HEK293T (cell line): ENCODE measurements at places on chromosomes 5 and 9.

DNA sequence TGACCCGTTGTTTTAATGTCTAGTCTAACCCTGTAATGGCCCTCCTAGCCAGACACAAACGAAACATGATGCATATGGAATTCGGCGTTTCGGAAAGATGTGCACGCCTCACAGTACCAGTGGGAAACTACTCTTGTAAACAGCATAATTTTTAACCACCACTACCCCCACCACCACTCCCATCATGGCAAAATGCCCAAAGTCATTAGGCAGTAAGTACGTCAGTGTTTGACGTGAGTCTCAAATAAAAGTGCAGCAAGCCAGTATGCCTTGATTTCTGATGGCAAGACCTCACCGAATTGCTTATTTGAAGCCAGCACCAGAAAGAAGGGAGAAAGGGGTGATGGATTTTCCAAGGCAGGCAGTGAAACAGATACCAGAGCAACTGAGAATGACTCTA is 71.4 kb downstream of the ADRB2 start:
- DNase-seq: no peak

DNA sequence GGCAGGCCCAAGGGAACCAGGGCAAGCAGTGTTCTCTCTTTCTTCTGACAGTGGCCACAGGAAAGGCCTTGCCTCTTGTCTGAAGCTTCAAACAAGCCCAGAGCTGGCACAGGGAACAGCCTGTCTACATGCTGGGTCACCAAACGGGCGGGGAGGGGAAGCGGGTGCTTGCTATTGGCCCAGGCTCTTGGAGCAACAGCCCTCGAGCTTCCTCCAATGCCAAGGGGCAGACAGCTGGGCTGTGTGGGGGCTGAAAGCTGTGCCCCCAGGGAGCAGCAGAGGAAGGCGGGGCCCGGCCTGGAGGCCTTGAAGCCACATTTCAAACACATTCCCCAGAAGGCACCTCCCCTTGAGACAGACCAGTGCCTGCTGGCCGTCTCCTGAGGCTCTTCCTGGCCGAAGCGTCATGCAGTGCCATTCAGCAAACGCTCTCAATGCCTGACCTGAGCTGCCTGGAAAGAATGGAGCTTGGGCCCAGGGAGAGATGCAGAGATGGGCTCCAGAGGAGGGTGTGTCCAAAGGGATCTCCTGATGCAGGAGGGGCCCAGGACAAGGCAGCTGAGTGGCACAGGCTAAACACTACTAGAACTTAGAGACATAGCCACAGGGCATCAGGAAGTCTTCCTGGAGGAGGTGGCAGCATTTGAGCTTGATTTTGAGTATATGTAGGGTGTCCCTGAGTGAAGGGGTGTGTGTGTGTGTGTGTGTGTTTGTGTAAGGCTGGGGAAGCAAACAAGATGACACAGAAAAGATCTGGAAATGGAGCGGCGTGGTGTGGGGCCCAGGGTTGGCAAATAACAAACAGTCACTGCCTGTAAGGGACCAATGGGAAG is 2.5 kb downstream of the FIBCD1 start:
- no peak for DNase-seq

DNA sequence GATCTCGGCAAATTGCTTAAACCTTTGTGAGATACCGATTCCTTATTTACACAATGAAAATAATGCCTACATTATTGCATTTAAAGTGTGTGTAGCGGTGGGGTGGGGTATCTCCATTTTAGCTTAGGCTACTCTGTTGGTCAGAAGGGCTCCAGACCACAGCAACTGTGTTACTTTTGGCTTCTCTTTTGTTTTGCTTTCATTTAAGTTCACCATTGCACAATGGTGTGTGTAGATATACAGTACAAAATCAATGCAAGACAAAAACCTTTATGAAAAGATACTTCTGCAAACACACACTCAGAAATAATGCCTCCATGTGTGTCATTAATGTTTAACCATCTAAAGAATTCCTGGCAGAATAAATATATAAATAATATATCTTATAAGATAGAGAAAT is 279.4 kb downstream of the FBXL17 start:
- no peak for DNase-seq

DNA sequence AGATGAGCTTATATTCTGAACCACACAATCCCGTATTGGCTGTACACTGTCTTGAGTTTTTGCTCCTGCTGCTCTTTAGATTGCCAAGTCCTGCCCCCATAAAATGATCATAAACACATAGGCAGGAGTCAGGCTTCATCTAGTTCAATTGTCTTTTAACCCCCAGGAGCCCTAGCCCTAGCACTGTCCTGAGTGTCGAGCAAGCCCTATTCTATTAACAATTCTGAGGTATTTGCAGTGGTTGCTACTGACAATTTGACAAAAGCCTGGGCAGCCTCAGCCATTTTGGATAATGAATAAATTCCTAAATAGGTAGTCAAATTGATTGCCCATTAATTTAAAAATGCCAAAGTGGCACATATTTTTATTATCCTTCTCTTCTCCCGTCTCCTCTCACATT is 257.2 kb downstream of the YTHDC2 start:
- DNase-seq: no peak

GRCh38 chr5:78591972-78592700 is 56.4 kb downstream of the LHFPL2 start:
- DNase-seq: no peak

DNA sequence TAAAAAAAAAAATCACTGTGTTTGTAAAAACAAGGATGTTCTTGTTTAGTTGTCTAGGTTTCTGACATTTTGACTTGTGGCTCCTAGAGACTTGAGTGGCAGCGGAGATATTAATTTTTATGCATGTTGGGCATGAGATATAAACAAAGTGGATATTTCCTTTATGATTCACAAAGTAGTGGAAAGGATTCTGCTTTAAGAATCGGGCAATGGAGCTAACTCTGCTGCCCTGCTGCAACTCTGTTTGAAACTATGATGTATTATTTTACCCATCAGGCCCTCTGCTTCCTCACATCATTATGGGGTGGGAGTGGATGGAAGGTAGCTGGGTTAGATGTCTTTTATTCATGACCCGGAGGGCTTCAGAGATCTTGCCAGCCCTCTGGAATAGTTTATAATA is 94.1 kb upstream of the CD180 start:
- DNase-seq: no peak

DNA sequence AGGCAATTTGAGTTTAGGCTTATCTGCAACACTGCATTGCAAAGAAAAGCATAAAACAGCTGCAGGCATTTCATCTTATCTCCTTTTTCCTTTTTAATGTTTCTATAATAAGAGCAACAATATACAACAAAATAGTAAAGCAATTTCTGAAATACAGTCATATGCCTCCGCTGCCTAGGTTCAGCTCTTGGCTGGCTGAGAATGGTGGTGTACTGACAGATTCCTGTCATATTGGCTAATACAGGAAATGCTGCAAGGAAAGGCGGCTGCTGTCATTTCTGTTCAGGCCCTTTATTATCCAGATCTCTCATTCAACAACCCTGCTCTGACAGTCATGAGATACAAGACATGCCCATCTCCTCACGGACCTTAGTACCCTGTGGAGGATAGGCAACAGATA is 677.0 kb downstream of the TAF11L14 start:
- DNase-seq: no peak

DNA sequence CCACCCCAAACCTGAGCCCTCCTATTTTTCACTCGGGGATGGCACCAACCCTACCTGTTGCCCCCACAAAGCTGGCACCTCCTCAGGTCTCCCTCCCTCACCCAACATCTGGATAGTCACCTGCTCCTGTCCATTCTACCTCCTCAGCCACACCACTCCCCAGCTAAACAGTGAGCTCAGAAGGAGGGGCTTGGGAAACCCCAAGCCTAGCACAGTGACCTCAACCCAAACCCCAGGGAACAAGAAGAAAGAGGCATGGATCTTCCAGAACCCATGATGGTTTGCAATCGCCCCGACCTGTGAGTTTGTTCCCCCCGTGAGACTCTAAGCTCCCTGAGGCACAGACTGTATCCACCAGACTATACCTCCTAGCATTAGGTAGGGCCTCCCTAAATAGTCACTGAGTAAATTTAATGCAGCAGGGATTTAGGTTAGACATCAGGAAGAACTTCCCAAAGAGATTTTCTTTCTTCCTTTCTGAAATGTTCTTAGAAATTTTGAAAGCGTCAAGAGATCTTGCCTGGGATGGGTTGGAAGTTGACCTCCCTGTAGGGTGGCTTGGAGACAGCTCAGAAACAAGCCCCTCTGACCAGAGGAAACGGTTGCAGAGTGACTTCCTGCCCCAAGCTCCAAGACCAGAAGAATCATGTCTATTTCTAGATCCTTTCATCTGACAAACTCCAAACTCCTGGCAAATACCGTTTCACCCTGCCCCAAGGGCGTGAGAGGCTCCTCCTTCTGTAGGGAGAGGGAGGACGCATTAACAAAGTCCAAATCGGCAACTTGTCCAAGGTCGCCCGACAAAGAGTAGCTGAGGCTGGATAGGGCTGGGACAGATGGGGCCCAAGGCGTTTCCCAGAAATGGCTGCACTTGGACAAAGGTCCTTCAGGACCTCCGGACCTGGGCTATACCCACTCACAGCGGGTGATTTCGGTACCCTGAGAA is 4.1 kb downstream of the FIBCD1 start:
- DNase-seq: no peak

GRCh38 chr5:110169461-110169860 is 479.7 kb downstream of the MAN2A1 start:
- no peak for DNase-seq
